ENCODE measurements at places on chromosomes 2 and 18. TPM values are rescaled to one million over a fixed set of nuclear protein-coding genes. Genes with fewer than 3 reads are reported as not detected.
A peak's percentile ranks its signal among the peaks of the same experiment; 100 is the strongest.

Gene NCKAP1
- 202 TPM for total RNA-seq

Gene WDPCP
- 31.1 TPM for total RNA-seq

Gene CASP10
- 3.4 TPM for total RNA-seq

Gene REG1B
- 1.4 TPM for total RNA-seq

DNA sequence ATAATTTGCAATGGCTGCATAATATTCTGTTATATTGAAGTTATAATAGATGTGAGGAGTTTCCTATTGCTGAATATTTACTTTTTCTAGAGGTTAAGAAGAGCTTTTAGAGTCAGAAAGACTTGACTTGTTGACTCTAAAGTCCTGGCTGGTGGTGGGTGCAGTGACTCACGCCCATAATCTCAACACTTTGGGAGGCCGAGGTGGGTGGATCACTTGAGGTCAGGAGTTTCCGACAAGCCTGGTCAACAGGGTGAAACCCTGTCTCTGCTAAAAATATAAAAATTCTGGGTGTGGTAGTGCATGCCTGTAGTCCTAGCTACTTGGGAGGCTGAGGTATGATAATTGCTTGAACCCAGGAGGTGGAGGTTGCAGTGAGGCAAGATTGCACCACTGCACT, 33.9 kb upstream of the ATIC start:
- no peak for DNase-seq

DNA sequence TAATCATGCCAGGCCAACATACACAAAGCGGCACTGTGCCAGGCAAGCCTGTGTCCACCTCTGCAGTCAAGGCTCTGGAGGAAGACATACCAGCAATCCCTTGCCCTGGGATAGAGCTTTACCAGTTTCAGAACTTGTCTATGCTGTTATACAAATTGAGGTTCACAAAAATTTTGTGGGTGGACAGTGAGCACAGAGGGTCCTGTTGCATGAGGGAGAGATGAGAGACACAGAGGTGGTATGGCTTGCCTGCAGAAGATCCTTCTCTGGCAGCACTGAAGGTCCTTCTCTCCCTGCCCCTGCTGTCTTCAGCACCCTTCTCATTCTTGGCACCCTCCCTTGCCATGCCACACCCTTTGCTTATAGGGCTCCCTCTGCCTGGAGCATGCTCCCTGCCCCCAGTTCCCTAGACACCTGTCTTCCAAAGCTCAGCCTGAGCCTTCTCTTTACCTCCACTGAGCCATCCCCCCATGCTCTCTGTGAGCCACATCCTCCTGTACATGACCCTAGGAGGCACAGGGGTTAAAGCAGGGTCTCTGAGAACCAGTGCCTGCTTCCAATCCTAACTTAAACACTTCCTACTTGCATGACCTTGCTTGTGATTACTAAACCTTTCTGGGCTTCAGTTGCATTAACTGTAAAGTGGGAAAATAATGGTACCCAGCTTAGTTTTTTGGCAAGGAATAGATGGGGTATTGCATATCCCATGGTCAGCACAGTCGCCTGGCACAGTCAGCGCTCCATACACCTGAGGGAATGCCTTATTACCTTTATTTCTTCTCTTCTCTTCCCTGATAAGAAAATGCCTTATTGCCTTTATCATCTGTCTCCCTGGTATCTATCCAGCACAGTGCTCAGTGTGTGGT, 857 bp downstream of the FABP1 start:
- DNase-seq, result no peak

- DNase-seq, result peak; percentile 37
Measured at GRCh38 chr2:75538521-75539490, 21.9 kb downstream of the EVA1A start.

DNA sequence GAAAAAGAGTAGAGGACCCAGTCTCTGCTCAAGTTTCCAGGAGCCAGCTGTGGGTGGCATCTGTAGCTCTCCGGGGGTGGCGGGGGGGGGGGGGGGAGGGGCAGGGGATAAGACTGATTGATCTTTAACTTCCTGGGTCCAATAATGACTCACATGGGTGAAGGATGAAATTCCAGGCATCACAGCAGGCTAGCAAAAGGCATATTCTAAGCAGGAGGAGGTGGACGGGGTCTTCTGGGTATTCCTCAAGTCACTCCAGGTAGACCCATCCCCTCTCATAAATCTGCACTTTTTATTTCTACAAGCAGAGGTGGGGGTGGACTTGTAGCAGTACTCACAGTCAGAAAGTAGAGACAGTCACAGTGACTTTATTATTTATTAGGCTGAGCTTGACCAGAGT, 85.5 kb upstream of the TMEM247 start:
- DNase-seq, result no peak

- DNase-seq, result no peak
Measured at GRCh38 chr2:17506736-17507616, 11.3 kb downstream of the RAD51AP2 start.

GRCh38 chr2:67057901-67058703, 339.0 kb upstream of the ETAA1 start:
- DNase-seq, result no peak

Data from umbilical cord (tissue), 2 donors.